ENCODE measurements at places on chromosomes 11 and 22.

DNA sequence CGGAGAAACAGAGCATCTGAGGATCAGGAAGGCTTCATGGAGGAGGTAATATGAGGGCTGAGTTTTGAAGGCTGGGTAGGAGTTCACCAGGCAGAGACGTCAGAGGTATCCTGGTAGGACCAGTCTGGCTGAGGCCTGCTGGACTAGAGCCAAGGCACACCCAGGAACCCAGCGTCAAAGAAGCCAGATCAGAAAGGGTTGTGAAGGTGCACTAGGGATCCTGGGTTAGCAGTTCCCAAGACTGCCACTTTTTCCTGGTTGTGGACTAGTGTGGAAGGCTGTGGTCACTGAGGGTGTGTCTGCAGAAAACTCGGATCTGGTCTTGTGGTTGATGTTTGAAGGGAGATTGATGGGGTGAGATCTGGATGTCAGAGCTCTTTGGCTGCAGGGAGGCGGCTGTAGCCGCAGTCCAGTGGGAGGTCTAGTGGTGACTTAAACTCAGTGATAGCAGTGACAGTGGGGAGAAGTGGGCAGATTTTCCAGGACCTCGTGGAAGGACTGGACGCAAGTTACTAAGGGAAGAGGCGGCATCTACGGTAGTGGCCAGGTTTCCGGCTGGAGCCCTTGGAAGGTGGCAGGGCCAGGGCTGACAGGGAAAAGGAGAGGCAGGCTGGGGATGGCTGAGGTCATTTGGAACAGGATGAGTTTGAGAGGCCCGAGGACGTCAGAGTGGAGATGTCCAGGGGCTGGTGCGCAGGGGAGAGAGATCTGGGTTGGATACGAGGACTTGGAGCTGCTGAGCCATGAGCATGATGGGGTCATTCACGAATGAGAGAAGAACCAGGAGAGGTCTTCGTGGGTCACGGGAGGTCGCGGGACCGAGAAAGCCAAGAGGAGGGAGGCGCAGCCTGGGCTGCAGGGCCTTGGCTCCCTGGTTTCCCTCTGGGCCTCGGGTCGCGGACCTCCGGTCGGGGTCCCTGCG, 10.9 kb downstream of the RELA start:
- DNase-seq: peak; percentile 21

DNA sequence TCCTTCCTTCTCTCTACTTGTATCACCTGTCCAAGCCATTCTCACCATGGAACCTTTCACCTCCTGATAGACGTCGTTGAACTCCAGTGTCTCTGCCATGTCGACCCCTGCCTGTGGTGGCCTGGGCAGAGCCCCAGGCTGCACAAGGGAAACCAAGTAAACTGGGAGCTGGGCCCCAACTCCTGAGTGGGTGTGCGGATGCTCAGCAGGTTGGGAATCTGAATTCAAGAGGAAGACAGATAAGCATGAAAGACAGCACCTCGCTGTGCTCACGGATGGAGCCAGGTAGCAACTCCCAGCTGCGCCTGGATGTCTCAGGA, 709 bp downstream of the SSRP1 start:
- no peak for DNase-seq

DNA sequence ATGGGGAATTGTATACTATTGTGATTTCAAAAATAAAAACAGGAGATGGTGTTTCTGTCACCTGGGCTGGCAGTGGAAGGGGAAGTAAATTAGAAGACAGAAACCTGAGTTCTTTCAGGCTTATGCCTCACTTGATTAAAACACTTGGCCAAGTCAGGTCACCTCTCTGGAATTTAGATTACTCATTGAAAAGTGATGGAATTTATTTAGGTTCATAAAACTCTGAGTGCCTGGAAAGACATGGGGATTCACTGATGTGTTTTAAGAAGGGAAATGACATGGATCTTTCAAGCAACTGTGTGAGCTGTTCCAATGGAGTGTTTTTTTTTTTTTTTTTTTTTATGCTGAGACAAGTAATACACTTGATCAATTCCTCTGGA, 400.1 kb downstream of the TMEM135 start:
- DNase-seq: no peak

DNA sequence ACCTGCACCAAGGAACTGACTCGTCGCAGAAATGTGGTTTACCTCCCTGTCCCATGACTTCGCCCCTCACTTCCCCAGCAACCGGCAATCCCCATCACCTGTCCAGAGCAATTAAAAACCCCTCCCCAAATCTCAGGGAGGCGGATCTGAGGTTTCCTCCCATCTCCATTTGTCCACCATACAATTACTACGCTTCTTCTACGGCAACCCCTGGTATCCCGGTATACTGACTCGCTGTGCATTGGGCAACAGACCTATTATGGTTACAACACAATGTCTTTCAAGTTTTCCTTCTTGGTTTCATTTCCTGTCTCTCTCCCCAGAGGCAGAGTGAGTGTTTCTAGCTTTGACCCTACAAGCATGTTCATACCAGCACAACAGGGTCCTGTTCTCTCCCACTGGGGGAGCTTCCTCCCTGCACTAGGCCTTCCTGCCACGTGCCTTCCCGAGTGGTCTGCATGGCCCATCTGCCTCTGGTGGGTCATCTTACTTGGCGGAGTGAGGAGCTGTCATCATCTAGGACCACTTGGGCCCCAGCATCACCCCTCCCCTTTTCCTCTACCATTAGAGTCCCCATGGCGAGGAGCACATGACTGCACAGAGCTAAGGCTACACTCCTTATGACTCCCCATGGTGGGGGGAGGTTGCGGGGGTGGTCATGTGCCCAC, 30.3 kb upstream of the NAP1L4 start:
- DNase-seq: no peak

- DNase-seq: no peak
Observed at GRCh38 chr11:71064702-71065515, 187.5 kb downstream of the SHANK2 start.

- DNase-seq: peak; percentile 55
Observed at GRCh38 chr22:22710719-22711531, 66.5 kb downstream of the GGTLC2 start.

DNA sequence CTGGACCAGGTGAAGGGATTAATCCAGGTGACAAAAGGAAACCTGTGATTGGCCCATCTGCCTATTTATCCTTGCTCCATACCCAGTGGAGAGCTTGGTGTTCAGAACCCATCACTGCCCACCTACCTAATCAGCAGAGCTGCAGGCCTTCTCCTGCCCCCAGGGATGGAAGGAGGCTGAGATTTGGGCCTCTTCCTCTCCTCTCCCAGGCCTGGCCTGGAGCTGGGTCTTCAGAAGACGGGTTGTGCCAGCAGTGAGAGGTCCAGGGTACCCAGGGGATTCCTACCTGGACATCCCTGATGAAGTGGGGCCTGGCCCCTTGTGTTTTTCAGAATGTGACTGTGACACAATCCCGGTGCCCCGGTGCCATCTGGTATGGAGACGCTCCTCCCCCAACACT, 80.3 kb upstream of the MYOD1 start:
- DNase-seq: no peak

- DNase-seq: no peak
Observed at GRCh38 chr11:67412495-67413179, 2.8 kb upstream of the CARNS1 start.
